NCI-H1417 (cell line): ENCODE measurements at places on chromosomes 11 and 22.

GRCh38 chr11:68950762-68951161, 30.0 kb downstream of the MRGPRD start:
- DNase-seq, result no peak

GRCh38 chr11:120884154-120885020, 139.5 kb upstream of the TBCEL start:
- no peak for DNase-seq

GRCh38 chr11:134537296-134537695, 125.3 kb upstream of the B3GAT1 start:
- DNase-seq, result no peak

DNA sequence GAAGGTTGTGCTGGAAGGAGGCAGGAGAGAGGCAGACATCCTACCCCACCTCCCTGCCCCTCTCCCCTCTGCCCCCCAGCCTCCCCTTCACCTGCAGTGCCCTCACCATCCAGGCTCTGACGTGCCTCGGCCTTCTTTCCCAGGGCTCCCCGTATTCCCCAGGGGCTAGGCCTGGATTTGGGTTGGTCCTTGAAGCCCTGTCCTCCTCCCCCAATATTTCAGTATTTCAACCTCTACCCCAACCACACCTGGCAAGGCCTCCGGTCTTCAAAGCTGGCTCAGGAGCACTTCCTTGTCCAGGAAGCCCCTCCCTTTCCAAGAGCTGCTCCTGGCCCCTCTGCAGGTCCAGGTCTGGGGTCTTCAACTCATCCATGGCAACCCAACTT, 8.6 kb upstream of the PDE2A start:
- DNase-seq, result no peak

- no peak for DNase-seq
These were observed 98.8 kb downstream of the MSANTD4 start for GRCh38 chr11:105923252-105923651.
